ENCODE measurements at places on chromosomes 6 and 20.
A peak's percentile ranks its signal among the peaks of the same experiment; 100 is the strongest.

DNA sequence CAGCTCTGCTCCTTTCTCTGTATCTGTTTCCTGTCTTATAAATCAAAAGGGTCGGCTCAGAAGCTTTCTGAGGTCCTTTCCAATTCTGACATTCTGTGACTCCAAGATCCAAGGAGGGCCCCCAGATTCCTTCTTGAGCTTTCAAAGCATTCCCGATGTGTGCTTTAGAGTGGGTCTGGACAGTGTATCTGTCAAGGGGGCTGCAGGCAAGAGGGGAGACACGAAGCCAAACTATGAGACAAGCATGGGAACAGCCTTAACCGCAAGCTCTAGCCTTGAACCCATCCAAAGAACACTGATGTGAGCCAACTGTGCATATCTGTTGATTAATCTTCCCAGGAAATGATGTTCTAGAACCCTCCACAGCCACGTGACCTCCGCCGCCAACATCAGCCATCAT is 73.8 kb downstream of the TSHZ2 start:
- DNase-seq: no peak

DNA sequence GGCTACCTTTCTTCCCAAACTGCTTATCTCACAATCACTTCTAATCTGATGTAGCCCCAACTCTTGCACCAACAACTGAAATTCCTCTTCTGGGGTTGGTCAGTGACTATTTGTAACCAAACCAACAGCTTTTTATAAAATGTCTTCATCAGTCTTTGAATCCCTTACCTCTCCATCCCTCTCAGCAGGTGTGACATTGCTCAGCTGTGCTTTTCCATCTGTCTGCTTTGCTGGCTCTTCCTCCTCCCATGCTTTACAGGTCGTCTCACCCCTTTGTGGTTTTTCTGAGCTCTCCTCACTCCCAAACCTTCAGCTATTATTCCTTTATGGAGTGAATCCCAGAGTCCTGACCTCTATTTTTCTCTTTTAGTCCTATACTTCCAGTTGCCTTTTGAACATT is 5.9 kb downstream of the MAP7 start:
- no peak for DNase-seq

GRCh38 chr6:17884498-17885478 is 102.6 kb downstream of the KIF13A start:
- DNase-seq: no peak

DNA sequence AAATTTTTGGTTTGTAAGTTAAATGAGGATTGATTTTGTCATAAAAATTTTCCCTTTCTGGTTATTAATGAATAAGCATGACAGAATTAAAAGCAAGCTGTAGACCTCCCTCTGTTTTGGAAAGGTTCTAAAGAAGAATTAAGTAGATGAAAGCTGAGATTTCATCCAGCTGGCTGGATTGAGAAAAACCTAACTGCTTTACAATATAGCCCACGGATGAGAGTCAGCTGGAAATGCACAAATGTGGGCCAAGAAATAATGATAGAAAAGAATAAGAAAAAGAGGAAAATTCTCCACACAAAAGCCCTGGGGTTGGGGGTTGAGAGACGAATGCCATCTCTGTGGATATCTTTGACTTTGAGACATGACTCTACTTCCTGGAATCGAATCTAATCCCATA is 631.6 kb downstream of the HDGFL1 start:
- DNase-seq: no peak

GRCh38 chr6:121523628-121524027 is 88.2 kb downstream of the GJA1 start:
- no peak for DNase-seq

DNA sequence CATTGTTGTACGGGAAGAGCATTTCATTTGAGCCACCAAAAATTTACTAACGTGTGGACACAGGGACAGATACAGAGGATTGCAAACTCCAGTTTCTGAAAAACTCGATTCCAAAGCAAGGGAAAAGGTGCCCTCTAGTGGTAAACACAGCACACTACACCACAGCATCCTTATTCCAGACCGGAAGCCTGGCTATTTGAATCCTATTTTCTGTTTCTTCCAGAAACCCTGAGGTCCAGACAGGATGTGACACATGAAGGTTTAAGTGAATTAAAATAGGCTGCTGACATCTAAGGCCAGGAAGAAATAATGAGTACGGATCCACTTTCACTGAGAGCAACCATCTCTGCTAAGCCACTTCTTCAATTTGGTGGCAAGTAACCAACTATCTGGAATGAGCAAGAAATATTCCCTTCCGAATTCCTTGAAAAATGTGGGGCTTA is 31.8 kb upstream of the GMPR start:
- DNase-seq: peak; percentile 82

- no peak for DNase-seq
These were observed 32.2 kb upstream of the TULP1 start for GRCh38 chr6:35544769-35545361.

DNA sequence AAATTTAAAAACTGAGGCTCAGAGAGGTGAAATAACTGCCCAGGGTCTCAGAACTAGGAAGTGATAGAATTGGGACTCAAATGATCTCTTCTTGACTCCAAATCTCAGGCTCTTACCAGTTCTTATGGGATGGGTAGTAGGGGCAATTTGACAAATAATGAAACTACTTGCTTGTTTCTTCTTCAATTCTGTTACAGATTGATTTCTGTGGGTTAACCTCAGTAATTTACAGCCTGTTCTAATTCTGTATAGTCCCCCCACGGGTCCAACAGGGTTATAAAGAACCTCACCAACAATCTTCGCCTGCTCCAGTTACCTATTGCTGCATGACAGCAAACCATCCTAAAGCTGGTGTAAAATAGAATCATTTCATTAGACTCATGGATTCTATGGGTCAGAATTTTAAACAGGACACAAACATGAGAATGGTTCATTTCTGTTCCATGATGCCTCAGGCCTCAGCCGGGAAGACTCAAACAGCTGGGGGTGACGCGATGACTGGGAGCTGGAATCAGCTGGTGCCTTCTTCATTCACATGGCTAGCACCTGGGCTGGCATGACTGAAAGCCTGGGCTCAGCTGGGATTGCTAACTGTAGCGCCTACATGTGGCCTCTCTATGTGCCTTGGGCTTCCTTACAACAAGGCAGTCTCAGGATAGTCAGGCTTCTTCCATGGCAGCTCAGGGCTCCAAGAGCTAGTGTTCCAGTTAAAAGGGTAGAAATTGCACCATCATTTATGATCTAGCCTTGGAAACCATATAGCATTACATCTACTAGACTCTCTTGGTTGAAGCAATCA is 6.6 kb upstream of the WFDC2 start:
- no peak for DNase-seq

DNA sequence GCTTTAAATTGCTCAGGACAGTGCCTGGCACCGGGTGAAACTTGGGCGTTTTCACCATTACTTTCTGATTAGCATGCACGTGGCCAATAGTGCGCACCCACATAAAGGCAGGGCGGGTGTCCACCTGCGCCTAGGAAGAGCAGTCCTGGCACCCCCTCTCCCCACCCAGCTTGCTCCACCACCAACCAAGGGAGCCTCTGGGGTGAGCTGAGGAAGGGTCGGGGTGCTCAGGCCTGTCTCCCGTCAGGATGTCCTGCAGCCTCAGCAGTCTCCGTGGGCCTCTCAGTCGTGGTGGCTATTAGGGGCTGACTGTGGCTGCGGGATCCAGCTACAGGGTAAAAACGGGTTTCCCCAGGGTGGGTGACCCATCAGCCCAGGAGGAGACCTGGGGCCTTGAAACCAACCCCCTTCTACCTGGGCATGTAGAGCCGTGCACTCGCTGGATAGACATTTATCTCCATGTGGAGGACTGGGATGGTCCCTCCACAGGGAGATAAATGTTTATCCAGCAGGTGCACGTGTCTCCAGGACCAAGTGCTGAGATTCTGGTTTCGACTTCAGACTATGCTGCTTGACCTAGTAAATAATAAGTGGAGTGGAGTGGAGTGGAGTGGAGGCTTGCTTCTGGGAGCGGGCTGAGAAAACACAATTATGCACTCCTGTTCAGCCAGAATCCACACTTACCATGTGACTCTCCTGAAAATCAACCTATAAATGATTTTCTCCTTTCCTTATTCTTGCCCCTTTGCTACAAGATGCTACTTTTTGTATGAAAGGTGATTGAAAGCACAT is 91.1 kb downstream of the ZDHHC14 start:
- no peak for DNase-seq

- DNase-seq: no peak
These were observed 41.8 kb downstream of the SLC22A23 start for GRCh38 chr6:3415082-3415453.

DNA sequence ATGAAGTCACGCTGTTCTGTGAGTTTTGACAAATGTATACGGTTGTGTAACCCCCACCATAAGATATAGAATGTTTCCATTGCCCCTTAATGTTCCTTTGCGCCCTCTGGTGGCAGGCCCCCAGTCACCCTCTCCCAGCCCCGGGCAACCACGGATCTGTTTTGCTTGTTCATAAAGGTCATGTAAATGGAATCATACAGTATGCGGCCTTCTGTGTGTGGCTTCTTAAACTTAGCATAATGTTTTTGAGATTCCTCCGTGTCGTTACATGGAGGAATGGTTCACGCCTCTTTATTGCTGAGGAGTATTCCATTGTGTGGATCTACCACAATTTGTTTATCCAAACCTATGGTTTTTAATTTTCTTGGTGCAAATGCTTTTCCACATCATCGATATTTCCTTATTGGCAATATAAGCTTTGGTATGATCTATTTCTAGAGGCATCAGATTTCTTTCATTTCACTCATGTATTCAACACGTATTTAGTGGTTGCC is 28.4 kb downstream of the LYRM2 start:
- no peak for DNase-seq

- no peak for DNase-seq
These were observed 21.6 kb upstream of the ZNF831 start for GRCh38 chr20:59141818-59142581.

DNA sequence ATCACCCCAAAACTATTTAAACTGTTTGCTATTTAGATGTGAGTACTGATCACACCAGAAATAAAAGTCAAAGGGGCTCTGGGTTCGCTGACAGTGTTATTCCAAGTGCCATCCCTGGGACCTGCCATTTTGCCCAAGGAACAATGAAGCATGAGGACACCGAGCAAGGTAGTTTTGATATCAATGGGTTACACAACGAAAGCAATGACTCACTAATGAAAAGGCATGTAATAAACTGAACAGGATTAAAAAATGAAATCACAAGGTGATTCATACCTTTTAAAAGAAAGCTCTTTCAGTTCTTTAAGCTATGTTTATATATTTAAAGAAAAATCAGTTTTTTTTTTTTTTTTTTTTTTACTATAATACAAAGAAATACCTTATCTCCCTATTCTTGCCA is 102.0 kb downstream of the HS3ST5 start:
- no peak for DNase-seq
